NCI-H187 treated with DMSO at 0.1 percent for 48 hours (cell line): ENCODE measurements at places on chromosomes 3 and 15.

- DNase-seq: peak; percentile 5
Observed at GRCh38 chr15:45205192-45205591, 17.4 kb upstream of the SHF start.

DNA sequence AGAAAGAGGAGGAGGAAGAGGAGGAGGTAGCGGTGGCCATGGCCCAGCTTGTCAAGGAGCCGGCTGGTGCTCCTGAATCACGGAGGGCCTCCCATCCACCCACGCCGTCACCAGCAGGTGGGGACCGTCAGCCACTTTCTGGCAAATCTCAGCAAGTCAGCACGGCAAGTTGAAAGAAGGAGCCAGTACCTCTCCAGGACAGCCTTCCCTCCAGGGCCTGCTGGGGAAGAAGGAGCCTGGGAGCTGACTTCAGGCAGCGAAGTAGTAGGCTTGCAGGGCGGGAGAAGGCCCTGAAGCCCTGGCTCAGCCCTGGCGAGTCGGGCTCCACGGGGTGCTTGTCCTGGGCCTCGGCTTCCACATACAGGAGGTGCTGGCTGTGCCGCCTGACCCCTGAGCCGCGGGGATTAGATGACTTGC is 99.2 kb upstream of the TRPM1 start:
- no peak for DNase-seq

- no peak for DNase-seq
Observed at GRCh38 chr3:13415236-13415986, 4.7 kb downstream of the NUP210 start.

DNA sequence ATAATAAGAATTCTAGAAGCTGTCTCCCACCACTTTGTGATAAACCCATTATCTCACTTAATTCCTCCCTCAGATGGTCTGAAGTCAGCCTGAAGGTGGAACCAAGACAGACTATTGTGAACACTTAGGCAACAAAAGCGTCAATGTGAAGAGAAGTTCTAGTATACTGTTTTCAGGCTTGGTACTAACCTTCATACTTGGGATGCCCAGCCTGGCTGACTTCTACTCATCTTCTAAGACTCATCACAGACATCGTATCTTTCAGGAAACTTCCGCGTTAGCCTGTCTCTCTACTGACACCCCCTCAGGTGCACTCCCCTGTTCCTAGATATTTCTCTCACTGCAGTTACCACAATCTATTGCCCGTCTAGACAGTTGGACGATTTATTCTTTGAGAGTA is 201.2 kb downstream of the SATB1 start:
- DNase-seq: no peak

DNA sequence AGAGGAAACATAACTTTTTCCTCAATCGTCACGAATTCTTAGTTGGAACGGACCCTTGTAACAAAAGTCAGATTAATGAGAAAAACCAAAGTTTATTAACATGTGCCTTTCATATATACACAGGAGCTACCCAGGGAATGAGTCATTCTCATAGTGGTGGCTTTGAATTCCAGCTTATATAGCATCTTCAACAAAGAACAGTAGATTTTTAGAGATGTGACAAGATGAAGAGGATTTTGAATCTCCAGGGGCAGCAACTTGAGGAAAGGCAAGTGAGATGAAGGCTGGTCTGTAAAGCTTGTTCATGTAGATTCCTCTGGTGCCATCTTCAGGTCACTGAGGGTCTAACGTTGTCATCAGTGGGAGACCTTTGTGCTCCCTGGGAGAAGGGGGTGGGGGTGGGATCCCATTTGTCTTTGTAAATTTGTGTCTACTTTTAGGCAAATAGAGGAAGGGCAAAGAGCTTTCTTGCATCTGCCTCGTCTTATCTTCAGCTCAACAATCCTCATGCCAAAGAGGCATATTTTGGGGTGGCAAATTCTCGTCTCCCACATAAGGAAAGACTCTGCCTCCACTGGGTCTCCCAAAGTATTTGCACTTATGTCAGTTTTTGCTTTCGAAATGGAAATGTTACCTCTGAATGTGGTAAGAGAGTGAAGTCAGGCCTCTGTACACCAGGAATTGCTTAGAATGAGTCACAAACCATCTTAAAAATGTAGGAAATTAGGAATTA is 29.5 kb downstream of the CLEC3B start:
- no peak for DNase-seq

DNA sequence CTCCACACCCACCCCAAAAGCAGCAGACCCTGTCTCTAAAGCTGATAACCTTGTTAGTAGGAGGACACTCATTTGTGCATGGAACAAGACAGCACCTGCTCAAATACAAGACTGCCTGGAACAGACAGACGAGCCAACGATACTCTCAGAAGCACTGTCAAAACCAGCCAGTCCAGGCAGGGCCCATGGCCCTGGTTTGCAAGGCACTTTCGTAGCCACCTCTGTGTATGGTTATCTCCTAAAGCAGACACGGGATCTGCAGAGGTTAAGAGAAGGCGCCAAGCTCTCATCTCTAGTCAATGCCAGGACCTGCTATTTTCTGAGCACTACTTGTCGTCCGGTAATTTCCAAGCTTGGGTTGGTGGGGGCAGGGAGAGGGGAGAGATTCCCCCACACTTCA is 10.5 kb downstream of the NTRK3 start:
- DNase-seq: no peak

DNA sequence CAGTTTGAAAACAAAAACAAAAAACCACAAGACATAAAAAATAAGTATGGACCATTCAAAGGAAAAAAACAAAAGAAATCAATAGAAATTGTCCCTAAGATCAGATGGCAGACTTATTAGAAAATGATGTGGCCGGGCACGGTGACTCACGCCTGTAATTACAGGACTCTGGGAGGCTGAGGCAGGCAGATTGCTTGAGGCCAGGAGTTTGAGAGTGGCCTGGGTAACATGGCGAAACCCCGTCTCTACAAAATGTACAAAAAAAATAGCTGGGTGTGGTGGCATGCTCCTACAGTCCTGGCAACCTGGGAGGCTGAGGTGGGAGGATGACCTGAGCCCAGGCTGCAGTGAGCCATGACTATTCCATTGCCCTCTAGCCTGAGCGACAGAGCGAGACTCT is 16.6 kb downstream of the SPCS1 start:
- no peak for DNase-seq
